Stimulated activated CD4-positive, alpha-beta T cell treated with anti-CD3 and anti-CD28 coated beads, Interleukin-1b, Interleukin-23, amount 100 ng/mL, for 1 hour (primary cell): ENCODE measurements at places on chromosomes 7 and 10.

DNA sequence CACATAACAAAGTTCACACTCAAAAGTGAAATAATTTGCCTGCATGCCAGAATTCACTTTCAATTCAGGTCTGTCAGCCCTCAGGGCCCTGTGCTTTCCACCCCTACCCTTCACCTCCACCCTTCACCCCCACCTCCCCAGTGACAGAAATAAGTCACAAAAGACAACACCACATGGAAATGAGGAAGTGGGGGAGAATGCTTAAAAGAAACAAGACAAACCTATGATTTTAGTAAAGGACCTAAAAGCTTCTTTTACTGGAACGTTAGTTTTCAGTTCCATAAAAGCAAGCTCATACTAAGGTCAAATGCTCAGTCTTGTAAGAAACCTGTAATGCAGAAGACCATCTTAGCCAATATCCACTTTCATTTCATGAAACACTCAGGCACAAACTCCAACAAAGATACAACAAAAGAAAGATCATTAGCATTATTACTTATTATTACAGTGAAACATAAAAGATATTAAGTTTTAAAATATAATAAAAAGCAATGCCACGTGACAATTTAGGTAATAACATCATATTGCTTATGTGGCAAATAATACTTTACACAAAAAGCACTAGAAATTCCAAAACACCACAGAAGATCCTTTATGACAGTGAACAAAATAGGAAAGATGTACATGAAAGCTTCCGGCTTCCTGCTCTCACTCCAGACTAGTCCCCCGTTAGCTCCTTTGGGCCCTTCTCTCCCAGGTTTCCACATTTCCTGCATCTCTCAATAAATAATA lies 112.1 kb downstream of the LMBR1 start:
- DNase-seq = no peak

DNA sequence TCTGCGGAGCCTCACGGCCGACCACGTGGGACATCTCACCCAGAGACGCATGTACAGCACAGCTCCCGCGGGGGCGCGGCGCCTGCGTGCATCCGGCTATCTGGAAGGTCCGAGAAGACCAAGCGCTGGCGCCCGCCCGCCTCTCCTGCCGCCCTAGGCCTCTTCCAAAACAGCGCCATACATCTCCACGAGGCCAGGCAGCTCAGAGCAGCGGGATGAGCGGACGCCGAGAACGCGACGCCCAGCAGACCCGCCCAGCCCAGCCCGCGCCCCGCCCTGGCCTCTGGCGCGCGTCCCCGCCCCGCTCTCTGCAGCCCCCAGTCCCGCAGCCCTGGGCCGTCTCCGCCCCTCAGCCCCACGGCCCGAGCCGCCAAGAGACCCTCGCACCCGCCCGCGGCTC lies 20.3 kb upstream of the LANCL2 start:
- DNase-seq = no peak

DNA sequence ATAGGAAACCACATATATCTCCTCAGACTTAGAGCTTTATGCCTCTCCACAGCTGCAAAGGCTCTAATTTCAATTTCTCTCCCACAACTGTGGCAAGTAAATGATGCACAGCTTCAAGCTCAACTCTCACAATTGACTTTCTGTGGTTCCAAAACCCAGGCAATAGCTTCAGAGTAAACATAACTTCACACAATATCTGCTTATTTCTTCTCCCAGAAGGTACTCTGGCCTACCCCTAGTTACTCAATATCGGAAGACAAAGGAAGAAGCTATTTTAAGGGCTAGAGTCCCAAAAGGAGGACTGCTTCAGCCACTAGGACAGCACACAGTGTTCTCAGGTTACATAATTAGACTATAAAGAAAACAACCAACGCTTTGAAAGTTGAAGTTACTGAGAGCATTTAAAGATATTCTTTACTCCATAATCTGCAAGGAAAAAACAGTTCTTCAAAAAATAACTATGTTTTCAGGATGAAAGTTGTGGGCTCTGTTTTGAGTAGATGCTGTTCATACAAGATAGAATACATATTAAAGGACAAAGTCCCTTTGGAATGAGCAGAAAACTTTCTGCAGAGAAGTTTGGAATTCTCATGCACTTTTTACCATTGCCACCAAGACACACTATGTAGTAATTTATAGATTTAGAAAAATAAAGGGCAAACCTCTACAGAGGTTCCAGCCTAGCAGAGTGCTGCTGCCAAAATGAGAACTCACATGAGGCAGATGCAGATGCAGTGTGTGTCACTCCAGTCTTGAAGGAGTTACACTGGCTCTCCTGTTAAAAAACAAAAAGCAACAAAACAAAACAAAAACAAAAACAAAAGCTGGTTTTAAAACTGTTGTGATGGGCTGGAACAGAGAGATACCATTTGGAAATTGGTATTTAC lies 81.8 kb downstream of the NT5C2 start:
- no peak for DNase-seq

DNA sequence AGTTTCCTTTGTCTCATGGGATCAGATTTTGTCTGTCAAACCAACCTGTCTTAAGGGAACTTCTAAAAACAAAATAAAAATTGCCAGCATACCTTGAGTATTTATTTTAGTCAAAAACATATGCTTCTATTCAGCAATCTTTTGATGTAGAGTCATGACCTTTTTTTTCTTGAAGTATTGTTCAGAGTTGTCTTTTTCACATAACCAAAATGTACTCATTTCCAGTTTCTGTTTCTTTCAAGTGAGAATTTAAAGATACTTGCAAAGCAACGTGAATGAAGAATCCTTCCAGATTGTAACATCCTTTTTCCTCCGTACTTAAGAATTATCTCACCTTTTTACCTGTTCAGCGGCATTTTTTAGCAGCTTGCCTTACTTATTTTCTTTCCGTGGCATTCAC lies 37.8 kb downstream of the GNAI1 start:
- DNase-seq = no peak

- no peak for DNase-seq
These were observed 53.1 kb upstream of the PDCD4 start for GRCh38 chr10:110818311-110819256.

- no peak for DNase-seq
These were observed 196.1 kb upstream of the KLF14 start for GRCh38 chr7:130929896-130930659.

DNA sequence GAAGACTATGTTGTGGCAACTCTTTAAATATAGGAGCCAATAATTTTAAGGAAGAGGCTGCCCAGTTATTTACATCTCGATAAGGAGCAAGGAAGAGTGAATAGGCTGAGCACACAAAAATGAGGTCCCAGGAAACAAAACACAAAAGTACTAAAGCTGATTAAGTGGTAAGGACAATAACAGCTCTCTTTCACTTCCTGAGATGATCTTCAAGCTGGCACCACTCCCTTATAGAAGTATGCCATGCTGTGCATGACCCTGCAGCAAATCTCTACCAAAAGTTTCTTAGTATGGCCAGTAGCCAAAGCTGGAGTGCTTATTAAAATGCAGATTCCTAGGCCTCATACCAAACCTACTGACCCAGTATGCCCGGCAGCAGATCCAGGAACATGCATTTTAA lies 39.7 kb downstream of the CADPS2 start:
- DNase-seq = no peak

DNA sequence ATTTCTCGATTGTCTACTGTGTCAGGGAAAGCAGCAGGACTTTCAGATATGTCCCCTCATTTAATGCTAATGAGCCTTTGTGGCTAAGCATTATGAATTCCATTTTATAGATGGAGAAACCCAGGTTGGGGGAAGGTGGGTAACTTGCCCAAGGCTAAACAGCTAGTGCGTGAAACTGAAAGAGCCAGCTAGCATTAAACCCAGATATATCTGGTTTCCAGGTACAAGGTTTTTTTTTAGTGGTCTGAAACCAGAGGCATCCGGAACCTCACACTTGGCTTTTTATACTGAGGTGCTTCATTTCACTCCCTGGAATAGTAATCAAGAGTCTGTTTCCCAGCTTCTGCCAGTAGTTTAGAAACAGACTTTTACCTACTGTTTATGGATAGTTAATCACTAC lies 694.8 kb downstream of the PHTF2 start:
- no peak for DNase-seq

DNA sequence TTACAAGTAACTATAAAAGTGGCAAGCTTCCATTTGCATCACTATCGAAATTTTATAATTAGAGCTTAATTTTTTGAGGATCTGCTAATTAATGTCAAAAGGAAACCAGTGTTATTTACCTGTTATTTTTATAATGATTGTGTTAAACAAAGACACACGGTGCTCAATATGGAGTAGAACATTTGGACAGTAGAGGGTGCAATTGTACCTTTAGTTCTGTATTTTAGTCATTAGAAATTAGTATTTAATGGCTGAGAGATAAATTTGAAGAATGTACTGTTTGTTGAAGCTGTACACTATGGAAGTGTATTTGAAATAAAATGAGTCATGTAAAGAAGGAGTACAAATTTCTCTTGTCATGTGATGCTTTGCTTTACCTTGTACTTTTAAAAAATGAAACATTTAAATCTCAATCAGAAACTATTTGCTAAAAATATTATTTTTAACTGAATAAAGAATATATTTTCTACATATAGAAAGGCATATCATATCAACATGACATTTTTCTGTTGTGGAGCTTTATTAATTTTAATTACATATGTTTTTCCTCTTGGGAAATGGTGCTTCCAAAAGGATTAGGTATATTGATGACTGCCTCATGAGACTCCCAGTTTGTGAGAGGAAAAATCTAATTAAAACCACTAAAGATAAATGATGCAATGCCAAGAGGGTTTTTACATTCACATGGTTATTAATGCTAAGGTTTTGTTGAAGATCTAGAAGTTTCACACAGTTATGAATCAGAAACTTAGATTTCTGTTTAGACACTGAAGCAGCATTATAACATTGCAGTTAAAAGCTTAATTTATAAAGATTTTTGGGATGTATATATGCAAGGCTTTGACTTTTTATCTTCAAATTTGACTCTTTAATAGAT lies 10.4 kb upstream of the PRKG1 start:
- no peak for DNase-seq
